ENCODE measurements at places on chromosomes 7 and 10.

DNA sequence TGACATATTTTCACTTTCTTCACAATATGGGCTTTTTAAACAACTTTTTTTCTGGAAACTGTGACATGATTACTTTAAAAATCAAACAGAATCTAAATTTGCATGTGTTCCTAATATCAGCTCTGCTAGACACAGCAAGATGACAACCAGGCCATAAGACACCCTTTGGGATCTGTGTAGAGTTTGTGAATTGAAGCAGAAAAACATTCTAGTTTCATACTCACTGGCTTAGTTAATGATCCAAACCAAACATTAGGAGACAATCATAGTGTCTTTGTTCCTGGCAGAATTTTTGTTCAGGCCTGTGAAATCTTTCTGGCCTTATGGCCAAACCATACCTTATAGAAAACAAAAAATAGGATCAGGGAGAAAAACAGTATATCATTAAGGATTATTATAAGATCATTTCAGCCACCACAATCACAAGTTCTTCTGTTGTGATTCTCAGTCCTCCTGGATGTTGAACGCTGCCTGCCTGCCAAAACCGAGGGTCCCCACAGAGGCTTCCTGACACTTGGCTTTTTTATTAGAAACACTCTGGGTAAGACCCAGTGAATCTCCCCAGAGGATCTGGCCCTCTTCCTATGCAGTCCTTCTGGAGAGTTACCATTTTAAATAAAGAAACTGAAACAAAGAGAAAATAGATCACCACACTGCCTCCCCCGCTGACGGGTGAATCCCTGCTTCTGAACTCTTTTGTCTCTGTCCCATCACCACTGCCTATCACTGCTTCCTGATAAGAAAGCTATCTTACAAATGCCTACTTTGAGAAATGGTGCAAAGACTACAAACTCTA is 79.2 kb upstream of the PPP1R3C start:
- DNase-seq, result no peak

DNA sequence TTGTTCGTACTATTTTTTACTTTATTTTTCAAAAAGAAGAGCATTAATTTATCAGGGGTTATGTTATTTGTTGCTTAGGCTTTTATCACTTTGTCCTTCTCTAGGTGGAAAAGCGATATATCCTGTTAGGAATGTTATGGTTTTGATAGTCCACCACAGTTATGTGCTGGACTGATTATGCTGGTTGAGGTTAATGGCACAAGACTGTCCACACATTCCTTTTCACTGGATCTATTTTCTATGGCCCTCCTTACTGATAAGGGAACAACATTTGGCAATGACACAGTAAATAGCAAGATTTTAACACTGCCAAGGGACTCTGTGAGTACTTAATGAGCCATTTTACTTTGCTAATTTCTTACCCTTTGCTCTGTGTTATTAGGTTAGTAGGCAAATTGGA is 1212.3 kb downstream of the NXPH1 start:
- DNase-seq, result no peak

GRCh38 chr10:104307576-104308438 is 30.5 kb downstream of the ITPRIP start:
- DNase-seq, result no peak

DNA sequence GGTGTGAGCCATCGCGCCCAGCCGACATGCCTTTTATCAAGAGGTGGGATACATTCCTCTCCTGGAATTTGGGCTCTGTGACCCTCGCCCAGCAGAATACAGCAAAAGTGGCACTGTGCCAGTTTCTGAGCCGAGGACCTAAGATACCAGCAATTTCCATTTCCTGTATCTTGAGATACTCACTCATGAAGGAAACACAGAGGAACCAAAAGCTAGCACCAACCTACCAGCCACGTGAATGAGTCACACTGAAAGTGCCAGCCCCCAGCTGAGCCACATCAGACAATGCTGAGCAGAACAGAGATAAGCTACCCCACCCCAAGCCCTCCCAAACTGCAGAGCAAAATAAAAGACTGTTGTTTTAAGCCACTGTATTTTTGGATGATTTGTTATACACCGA is 56.3 kb downstream of the CACUL1 start:
- peak; percentile 53 for DNase-seq

All from stimulated activated CD4-positive, alpha-beta T cell treated with anti-CD3 and anti-CD28 coated beads, Interleukin-1b, Interleukin-23, amount 100 ng/mL, for 4 hours (primary cell).